NCI-H774 (cell line): ENCODE measurements at places on chromosomes 6 and 20.

DNA sequence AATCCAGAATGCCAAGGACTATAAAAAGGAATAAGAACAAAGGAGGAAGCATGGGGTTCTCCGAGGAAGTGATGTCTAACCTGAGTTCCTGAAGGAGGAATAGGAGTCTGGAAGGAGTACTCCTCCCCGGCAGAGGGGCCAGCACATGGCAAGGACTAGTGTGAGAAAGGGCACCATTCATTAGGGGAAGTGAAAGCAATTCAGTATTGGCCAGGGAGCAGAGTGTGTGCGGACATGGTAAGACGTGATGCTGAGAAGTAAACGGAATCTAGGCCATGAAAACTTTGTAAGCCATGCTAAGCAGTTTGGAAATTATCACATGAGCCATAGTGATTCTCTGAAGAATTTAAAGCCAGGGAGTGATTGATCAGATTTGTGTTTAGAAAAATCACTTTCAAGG is 218.9 kb upstream of the PRDM1 start:
- no peak for DNase-seq

- DNase-seq = no peak
These were observed 99.3 kb downstream of the PHF3 start for GRCh38 chr6:63734923-63735322.

DNA sequence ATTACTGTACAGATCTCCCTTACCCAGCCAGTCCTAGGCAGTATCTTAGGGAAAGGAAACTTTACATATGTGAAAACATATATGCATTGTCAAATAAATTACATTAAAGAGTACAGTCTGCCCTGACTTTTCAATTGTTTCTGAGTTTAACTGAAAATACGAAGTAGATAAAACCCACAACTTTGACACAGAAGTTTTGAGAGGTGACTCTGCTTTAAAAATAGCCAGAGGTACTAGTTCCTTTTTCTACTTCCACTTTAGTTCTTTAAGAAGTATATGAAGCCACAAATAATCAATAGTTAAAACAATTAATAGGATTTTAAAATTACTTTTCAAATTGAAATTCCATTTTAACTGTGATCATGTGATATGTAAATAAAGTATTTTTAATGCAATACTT is 62.9 kb downstream of the BMP5 start:
- no peak for DNase-seq

- DNase-seq = no peak
These were observed 66.1 kb downstream of the B4GALT5 start for GRCh38 chr20:49647550-49647949.

DNA sequence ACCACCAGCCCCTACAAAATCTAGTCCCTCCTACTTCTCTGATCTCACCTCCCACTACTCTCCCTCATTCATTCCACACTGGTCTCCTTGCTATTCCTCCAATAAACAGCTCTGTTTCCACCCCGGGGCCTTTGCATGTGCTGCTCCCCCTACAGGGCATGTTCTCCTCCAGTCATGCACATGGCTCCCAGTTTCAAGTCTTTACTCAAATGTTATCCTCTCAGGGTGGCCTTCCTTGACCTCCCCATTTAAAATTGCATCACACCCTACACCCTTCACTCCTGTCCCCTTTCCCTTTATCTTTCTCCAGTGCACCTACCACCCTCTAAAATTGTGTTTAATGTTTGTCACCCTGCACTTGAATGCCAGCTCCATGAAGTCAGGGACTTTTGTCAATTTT is 174.5 kb downstream of the MRPL14 start:
- no peak for DNase-seq

GRCh38 chr6:103874575-103874974 is 985.1 kb downstream of the HACE1 start:
- DNase-seq = no peak

- DNase-seq = no peak
These were observed 13.5 kb upstream of the PRDM1 start for GRCh38 chr6:106072501-106073090.
